ENCODE measurements at places on chromosomes 2 and 18. TPM values are rescaled to one million over a fixed set of nuclear protein-coding genes. Genes with fewer than 3 reads are reported as not detected.

DNA sequence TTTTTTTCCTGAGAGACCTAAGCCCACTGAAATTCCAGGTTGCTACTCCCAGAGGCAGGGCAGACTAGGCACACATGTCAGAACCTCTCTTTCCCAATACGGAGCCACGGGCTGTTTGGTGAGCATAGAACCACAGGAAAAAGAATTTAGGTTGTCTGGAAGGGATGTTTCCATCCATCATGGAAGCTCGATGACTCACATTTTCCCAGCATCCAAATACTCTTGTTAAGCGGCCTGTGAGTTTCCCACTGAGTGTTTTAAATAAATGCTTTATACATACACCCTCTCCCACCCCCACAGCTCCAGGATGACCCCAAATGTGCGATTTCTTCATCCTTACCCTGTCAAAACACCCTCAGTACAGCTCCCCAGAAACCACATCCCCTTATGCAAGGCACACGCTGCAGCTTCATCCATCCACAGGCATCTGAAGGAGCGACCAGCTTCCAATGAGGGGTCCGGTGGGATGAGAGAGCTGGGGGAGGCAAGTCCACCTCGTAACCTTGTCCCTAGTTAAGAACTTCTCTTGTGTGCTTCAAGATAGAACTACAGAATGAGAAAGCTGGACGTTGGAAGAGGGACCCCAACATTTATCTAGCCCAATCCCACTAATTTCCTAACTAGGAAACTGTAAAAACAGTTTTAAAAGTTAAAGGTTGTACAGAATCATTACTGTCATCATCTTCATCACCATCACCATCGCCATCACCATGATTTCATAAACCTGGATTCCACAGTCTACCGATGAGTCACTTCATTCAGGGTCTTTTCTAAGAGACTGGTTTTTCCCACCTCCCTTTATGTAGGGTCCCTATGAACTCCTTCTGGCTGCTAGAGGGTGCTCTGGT, 63.5 kb upstream of the FZD7 start:
- no peak for DNase-seq

DNA sequence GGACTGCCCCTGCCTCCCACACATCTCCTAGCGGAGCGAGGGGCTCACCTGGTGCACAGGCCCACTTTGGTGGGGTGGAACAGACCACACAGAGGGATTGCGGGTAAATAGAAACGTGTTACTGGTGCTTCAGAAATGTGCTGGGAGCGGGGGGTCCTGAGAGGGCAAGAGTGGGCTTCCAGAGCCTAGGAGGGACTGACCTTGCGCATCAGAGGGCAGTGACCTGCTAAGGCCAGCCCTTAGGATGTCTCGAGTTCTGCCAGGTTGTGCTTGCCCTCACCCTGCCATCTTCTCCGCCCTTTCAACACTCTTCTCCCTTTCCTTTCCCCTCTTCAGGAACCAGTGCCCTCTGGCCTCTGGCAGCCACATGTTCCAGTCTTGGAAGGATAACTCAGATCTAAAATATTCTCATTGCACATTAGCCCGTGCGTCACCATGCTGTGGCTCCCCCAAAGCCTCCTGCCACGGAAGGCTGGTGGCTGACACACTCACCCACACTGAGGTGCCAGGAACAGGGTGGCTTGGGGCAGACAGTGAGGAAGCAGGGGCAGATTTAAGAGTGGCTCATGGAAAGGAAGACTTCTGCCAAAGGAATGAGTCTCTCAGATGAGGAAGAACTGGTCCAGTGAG, 89.6 kb downstream of the MCFD2 start:
- DNase-seq: no peak

DNA sequence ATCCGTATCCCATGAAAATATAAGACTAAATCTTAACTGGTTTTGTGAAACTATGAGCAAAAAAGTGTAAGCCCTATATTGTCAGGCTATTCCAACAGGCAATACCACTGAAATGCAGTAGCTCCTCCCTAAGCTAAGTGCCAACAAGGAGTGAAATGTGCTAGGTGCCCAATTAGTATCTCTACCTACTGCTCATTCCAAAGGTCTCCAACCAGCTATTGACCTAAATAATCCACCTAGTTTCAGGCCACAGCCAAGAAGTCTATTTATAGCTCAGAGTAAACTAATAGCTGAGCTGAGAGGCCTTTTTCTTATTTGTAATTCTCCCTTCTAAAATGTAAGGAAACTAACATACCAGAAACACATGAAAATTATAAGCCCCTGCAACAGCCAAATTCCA, 482.2 kb downstream of the DCC start:
- DNase-seq: no peak

DNA sequence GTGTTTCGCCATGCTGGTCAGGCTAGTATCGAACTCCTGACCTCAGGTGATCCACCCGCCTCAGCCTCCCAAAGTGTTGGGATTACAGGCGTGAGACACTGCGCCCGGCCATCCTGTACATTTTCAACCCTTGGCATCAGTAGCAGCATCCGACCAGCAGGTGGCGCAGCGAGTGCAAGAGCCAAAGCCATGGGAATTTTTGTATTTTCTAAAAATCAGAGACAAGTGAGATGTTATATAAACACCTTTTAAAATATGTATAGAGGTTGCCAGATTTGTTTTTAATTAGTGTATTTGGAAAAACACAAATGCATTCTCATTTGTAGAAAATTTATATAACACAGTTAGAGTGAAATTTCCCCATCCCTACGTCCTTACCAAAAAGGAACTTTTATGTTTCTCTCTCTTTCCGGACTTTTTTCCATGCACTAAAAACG, 36.8 kb downstream of the MOGAT1 start:
- peak; percentile 24 for DNase-seq

DNA sequence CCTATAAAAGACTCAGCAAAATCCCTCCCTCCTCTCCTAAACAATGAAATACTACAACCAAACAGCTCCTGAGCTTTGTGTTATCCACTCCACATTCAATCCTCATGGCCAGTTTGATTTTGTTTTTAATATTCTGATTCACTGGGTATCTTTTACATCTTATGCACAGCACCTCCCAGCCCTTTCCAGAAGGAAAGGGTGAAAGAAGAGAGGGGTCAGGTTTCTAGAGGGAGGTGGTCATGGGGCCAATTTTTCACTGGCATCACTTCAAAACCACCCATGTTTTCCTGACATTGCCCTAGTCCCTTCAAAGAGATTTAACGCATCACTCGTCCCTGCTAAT, 315.6 kb downstream of the LPIN1 start:
- no peak for DNase-seq

GRCh38 chr18:62182220-62182619, 4.6 kb downstream of the PIGN start:
- DNase-seq: no peak

- no peak for DNase-seq
Measured at GRCh38 chr18:59646963-59647307, 50.3 kb downstream of the CCBE1 start.

GRCh38 chr2:40680547-40680946, 228.7 kb upstream of the SLC8A1 start:
- no peak for DNase-seq

DNA sequence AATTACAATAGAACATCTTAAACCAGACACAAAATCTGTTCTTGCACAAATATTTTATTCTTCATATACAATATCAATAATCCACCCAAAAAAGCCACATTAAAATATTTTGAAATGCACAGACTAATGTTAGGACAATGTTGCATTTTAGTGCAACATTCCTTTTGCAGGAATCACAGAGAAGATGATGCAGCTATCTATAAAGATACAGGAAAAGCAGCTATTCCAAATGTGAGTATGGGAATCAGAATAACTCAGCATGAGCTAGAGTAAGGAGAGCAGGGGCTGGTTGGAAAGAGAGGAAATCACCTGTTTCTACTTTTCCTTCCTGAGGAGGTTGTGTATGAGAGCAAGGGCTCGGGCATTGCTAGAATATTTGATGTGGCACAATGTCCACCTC, 4.8 kb downstream of the C2orf66 start:
- DNase-seq: no peak

The MRO gene
- total RNA-seq: 1.4 TPM

The COL6A3 gene
- 156 TPM for total RNA-seq

The PKDCC gene
- total RNA-seq: 210 TPM

The TUBA4A gene
- 71.1 TPM for total RNA-seq
